ENCODE measurements at places on chromosomes 5 and 9.

- DNase-seq: no peak
Observed at GRCh38 chr9:88933607-88934379, 57.5 kb upstream of the S1PR3 start.

GRCh38 chr5:93404246-93404645 lies 176.8 kb downstream of the NR2F1-AS1 start:
- no peak for DNase-seq

DNA sequence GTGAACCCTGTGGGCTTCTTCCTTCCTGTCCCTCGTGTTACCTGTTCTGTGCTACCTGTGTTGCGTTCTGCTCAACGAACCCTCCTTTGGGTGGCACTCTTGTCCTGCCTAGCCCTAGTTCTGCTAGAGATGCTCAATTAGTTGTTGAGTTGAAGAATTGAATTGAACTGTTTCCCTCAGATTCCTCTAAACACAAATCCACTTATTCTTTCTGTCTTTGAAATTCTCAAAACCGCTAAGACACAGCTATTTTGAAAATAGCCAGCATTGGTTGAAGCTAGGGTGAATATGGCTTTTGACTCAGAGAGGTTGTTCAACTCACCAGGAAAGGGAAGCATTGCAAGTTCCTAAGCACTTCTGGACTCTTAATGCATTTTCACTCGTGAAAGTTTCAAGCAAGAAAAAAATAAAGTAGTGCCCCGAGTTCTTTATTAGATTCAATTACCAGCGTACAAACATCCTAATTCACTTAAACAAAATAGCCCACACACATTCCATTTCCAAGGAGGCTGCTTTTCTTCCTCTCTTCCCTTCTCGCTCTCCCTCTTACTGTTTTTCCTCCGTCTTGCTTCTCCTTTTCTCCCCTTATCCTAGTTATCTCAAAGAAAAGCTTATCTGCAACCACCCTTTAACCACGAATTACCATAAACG lies 642 bp upstream of the ITGA1 start:
- no peak for DNase-seq

GRCh38 chr9:135224921-135225541 lies 137.6 kb downstream of the OLFM1 start:
- no peak for DNase-seq

GRCh38 chr5:143261748-143262392 lies 141.6 kb downstream of the NR3C1 start:
- peak; percentile 42 for DNase-seq

DNA sequence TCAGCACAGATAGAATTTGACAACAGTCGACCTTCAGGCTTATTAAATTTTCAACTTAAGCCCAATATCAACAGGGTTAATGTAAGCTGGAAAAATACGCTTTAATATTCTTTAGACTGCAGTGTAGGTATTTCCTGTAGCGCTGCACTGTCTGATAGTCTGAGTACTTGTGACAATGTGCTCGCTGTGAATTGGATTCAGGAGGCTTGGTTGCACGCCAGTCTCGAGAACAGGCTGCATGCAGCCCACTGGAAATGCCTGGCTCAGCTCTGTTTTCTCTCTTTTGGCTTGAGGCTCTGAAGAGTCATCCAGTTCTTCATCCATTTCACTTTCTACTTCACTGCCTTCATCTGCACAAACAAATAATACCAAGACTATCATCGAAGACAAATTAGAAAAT lies 300.9 kb downstream of the RFX3 start:
- DNase-seq: no peak

DNA sequence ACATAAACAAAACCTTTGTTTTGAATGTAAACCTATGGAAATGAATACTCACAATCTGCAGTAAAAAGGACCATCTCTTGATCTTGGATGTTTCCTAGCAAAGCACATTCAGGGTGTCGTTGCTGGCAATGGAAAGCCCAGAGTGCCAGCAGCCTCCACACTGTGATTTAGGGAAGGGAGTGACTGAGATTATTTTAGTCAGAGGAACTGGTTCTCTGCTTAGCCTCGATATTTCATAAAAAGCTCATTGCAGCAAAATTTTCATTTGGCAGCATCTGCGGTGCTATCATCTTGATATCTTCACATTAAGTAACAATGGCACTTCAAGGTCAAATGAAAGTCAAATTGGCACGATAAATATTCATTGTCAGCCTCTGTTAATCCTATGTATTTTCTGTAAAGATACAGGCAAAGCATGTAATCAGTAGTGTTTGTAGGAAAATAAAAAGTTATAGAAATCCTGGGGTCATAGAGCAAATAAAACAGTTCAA lies 116.0 kb downstream of the MACIR start:
- DNase-seq: no peak

DNA sequence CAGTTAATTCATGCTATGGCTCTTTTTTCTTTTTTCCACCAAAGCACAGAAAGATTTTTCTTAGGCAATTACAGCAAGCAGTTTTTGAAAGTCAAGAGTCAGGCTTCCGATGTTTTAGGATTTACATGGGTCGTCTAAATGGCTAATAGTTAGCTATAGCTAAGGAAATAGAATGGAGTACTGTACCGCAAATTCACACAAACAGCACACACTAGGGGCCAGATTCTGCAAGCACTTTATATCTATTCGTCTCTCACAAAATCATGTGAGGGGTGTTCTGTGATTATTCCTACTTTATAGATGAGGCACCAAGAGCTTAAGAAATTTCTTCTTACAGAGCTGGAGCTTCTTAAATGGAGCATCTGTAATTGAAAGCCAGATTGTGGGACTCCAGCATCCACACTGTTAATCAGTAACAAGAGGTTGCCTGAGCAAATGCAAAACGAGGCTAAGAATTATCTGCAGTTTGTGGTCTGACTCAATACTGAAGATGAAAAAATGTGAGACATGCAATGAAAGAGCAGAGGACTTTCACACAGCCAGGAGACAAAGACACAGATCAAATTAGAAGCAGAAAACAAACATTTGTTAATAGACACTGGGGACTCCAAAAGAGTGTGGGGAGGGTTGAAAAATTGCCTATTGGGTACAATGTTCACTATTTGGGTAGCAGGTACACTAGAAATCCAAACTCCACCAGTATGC lies 62.7 kb upstream of the CTXN3 start:
- no peak for DNase-seq

GRCh38 chr5:143614831-143615230 lies 197.1 kb upstream of the HMHB1 start:
- no peak for DNase-seq

DNA sequence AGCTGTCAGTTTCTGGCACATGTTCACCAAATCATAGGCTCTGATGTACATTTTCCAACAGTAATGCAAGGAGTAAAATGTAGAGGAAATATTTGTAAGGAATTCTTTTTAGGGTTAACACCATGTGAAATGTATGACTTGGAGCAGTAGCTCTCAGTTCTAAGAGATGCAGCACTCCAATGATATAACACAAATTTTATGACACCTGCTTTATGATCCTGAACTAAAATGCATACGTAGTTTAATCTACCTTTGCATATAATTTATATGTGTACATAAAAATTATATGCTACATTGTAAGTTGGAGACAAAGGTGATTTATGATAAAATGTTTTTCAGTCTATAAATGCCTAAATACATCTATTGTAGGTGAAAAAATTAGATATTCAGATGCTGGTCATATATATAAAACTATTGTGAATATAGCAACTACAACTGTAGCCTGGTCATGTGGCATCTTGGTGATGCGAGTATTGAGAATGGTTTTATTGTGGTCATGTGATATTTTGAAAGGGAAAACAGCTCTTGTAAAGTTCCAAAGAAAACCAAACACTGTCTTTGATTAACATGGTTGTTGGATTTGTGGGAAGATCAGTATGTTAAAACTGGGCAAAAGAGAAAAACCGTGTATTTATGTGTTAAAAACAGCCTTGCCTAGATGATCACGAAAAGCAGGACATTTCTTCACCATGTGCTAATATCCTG lies 171.0 kb downstream of the TRIO start:
- no peak for DNase-seq

- DNase-seq: peak; percentile 4
Observed at GRCh38 chr9:649128-650074, 192.1 kb upstream of the DMRT1 start.

GRCh38 chr9:105281272-105281671 lies 36.8 kb downstream of the SLC44A1 start:
- no peak for DNase-seq

GRCh38 chr5:157651623-157652376 lies 438 bp downstream of the SOX30 start:
- peak; percentile 23 for DNase-seq

- no peak for DNase-seq
Observed at GRCh38 chr5:168879929-168880328, 300.8 kb upstream of the PANK3 start.

DNA sequence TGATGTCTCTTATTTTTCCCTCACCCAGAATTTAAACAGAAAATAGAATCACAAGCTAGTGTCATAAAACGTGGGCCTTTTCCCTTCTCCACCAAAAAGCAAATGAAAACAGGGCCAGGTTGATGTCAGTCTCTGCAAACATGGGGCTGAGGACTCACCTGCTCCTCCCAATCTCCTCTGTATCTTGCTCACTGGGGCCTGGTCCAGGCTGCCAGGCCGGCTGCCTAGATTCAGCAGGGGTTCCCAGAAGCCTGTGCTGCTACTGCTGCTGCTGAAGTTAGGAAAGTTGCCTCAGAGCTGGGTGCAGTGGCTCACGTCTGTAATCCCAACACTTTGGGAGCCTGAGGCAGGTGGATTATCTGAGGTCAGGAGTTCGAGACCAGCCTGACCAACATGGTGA lies 84.3 kb downstream of the PCDH1 start:
- DNase-seq: no peak

GRCh38 chr9:96413302-96414221 lies 4.6 kb downstream of the ZNF367 start:
- no peak for DNase-seq

GRCh38 chr9:105069696-105070095 lies 141.7 kb upstream of the ABCA1 start:
- no peak for DNase-seq

GRCh38 chr5:52356311-52356918 lies 431.3 kb upstream of the ITGA1 start:
- DNase-seq: no peak

- DNase-seq: no peak
Observed at GRCh38 chr5:53983568-53984460, 326.6 kb downstream of the ARL15 start.

DNA sequence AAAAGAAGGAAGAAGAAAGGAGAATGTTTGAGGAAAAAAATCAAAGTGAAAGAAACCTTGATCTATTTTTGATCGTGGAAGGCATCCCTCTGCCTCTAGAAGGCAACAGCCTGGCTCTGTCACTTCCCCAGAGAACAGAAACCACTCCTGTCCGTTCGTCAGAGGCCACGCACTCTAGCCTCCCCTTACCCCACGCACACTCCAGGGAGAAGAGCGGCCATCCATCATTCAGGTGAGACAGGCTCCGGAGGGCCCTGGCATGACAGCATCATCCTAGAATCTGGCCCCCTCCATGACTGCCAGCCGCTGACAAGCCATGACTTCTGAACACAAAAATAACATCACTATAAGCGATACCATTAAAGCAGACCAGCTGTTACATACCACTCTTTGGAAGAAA lies 135.8 kb downstream of the ROR2 start:
- DNase-seq: no peak
